Bronchus fibroblast of lung (primary cell): ENCODE measurements at places on chromosomes 5 and 9. TPM values are rescaled to one million over a fixed set of nuclear protein-coding genes. Genes with fewer than 3 reads are reported as not detected.

ELP1 gene
- total RNA-seq = 26.9 and 27.6 TPM in 2 replicates

AGXT2 gene
- total RNA-seq = not detected in 2 replicates

MSMP gene
- not detected in 2 replicates for total RNA-seq

MOB3B gene
- total RNA-seq = 0.17 and 0.30 TPM in 2 replicates

FAM169A gene
- 0.89 and 2.5 TPM in 2 replicates for total RNA-seq

CHSY3 gene
- 1.8 and 2.4 TPM in 2 replicates for total RNA-seq

SNAPC4 gene
- total RNA-seq = 6.7 and 8.1 TPM in 2 replicates

SPINK4 gene
- not detected in 2 replicates for total RNA-seq

MEGF10 gene
- under 0.01 TPM in 1 of 2 replicates, not detected in the other for total RNA-seq

QRFP gene
- not detected in 2 replicates for total RNA-seq

TNFSF15 gene
- total RNA-seq = under 0.01 and 0.17 TPM in 2 replicates

PITX1 gene
- 2.9 and 3.1 TPM in 2 replicates for total RNA-seq

PCDHB16 gene
- under 0.01 TPM in 1 of 2 replicates, not detected in the other for total RNA-seq

SV2C gene
- not detected in 2 replicates for total RNA-seq
